Activated T-cell treated with anti-CD3 and anti-CD28 coated beads, Interleukin-2, amount 50 U/mL, for 4 hours (primary cell): ENCODE measurements at places on chromosomes 3 and 15. TPM values are rescaled to one million over a fixed set of nuclear protein-coding genes. Genes with fewer than 3 reads are reported as not detected.

GRCh38 chr3:10315771-10316344 lies 5.1 kb downstream of the SEC13 start:
- no peak for DNase-seq

The FRG2C gene
- not detected for total RNA-seq

The AMIGO3 gene
- 0.11 TPM for total RNA-seq

The PHLDB2 gene
- 0.82 TPM for total RNA-seq

DNA sequence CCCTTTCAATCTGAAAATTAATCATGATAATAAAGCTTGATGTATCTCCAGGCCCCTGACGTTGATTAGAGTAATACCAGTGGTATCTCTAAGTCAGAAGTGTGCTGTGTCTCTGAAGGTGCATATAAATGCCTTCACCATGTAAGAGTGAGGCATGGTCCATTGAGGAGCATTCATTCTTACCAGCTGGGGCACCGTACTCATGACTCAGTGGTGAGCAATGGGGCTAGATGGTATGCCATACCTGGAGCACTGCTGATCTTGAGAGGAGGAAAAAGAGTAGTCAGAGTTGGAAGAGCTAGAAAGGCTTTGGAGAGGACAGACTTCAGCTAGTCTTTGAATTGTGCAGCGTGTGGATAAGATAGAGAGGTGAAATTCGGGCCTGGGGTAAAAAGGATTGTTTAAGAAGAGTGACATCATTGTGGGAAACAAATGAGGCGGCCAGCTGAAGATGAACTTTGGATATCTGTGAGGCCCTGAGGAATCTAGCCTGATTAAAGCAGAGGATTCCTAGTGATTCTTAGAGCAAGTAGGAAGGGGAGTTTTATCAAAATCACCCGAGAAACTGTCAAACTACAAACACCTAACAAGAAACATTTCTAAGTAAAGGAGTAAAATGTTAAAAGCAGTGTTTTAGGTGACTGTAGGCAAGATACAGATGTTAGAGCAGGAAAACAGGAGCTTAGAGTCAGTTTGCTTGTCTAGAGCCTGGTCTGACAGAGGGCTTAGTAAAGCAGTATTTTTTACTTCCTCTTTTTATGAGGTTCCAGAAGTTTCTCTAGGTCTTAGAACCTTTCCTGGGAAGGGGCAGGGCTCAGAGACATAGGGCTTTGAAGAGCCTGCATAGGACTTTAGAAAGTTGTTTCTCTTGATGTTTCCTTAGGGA lies 13.6 kb downstream of the TMOD3 start:
- peak; percentile 7 for DNase-seq

The MYO5C gene
- total RNA-seq, result 0.40 TPM

- DNase-seq, result no peak
Observed at GRCh38 chr3:175648899-175649298, 789.8 kb downstream of the NAALADL2 start.

DNA sequence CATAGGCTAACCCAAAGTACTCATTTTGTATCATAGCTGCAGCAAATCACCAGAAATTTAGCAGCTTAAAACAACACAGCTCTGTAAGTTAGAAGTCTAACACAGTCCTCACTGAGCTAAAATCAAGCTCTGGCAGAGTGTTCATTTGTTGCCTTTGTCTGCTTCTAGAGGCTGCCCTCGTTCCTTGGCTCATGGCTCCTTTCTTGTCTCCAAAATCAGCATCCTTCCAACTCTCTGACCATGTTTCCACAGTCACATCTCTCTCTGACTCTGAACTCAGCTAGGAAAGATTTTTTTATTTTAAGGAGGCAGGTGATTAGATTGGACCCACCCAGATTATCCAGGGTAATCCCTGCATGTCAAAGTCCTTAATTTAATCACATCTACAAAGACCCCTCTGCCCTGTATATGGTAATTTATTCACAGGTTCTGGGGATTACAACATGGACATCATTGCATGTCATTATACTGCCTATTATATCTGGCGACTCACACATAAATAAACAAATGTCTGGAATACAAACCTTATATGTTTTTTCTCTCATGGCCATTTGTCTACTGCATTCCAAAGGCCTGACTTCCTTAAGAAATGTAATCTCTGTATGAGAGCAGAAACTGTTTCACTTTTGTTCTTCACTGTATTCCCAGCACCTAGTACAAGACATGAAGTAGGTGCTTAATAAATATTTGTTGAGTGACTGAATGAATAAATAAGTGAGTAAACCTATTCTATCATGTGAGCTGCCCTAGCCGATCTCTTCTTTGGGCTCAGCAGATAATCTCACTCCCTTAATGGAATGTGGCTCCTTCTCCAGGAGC lies 15.1 kb upstream of the UACA start:
- DNase-seq, result no peak

- no peak for DNase-seq
Observed at GRCh38 chr15:66734961-66735908, 33.2 kb downstream of the SMAD6 start.

- no peak for DNase-seq
Observed at GRCh38 chr3:7194071-7194835, 333.3 kb downstream of the GRM7 start.

DNA sequence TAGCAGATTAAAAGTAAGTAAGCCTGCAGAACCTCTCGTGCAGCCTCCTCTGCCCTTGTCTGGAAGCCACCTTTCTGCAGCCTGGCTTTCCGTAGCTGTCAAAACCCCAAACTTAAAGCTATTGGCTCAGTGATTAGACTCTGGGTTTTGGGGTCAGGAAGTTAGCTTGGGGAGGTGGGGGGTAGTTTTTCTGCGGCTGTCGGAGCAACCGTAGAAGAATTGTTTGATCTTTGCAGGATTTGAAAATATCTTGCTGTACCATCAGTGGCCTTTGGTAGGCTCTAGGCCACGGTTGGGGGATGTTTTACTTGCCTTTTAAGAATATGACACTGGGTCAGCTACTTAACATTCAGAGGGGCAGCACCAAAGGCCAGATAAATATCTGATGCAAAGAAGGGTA lies 88.4 kb upstream of the RASGRP1 start:
- peak; percentile 55 for DNase-seq

The BUB1B gene
- total RNA-seq, result 12.1 TPM

DNA sequence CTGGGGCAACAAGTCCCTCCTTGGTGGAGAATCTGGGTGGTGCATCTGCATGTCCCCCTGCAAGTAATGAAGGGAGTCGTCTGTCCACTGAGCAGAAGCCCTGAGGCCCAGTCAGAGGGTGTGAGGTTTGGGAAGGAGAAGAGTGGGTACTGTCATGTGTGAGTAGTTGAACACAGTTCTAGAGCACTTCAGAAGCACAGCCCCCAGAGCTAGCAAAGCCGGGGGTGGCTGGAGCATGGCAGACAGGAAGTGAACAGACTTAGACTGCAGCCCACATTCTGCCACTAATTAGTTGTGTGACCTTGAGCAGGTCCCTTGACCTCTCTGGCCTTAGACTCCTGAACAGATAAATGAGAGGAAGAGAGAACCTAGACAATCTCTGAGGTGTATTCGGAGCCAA lies 207.6 kb downstream of the UACA start:
- no peak for DNase-seq

The ACSBG1 gene
- total RNA-seq, result not detected

DNA sequence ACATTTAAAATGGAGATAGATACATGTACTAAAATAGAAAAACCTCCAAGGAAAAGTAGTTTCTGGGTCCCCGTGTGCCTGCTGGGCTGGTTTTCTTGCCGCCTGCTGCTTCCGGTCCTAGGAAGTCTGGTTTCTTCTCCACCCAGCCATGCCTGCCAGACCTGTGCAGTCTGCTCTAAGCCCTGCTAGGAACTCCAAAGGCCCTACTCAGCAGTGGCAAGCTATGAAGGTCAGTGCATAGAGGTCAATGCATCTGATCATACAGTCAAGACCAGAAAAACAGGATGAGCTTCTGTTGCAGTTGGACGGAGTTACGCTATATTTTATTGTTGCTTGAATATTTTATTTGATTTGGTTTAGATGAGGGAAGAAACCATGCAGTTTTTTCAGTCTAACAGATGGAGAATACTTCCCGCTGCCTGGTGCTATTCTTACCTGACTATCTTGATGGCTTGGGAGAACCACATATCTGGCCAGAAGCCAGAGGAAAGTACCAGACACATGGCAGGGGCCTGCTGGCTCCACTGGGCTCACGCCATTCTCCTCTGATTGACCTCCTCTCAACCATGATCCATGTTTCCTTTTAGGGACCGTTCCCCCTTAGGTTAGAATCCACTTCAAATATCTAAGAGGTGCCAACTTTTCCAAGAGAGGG lies 226.8 kb upstream of the ST8SIA2 start:
- DNase-seq, result no peak

The ADAM10 gene
- 60.2 TPM for total RNA-seq

DNA sequence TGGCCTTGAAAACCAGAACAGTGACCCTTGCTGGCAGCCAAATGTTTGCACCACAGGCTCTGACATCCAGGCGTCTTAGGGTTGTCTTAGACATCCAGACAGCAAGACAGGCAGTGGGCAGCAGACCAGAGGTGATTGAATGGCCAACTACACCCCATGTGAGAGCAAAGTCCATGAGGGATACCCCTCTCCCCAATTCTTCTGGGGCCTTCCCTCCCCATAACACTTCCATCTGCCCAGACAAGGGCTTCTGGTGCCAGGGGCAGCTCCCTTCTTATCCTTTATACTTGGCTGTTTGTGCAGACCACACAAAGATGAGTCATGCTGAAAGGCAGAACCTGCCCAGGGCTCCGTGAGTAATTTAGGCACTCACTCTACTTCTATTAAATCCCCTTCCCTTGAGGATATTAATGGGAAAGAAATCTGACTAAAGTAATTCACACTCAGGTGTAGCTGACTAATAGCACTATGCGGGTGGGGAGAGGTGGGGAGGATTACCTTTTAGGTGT lies 257.9 kb downstream of the UACA start:
- DNase-seq, result no peak

DNA sequence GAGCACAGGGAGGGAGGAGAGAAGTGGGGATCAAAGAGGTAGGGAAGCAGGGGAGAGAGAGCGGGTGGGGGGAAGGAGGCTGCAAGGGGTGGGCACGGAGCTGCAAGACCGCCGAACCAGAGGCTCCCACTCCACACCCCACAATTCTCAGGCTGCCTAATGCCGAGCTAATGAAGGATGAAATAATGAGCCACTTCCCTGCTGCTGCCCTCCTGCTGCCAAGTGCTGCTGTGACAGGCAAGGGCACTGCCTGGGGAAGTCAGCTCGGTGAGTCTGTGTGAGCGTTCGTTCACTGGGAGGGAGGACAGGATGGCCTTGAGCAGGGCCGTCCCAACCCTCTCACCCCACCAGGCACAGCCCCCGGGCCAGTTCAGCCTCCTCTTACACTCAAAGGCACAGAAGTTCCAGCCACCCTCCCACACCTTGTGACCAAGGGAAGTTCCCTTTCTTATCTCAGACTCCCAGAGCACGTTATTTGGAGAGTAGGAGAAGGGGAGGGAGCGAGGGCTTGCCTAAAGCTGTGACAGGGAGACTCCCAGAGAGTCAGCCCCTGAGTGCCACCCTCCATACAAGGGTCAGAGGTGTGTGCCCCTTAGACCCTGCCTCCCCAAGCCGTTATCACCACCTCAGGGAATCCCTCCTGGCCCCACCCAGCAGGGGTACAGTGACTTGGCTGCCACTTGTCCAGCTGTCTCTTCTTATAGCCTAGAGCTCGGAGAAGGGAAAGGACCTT lies 12.4 kb downstream of the GLYCTK start:
- DNase-seq, result no peak

DNA sequence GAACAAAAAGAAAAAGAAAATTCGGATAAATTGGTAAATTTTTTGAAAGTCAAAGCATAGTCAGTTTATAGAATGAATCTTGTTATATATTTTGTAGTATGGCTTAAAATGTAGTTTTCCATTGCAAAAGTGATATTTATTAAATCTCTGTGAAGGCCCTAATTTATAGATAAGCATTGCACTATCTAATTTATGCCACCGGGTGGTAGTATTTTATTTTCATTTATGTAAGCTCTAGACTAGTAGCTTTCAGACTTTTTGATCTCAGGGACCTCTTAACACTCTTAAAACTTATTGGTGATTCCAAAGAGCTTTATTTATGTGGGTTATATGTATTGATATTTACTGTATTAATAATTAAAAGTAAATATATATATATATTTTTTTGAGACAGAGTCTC lies 133.9 kb upstream of the LRRFIP2 start:
- DNase-seq, result no peak
